ENCODE measurements at places on chromosomes 11 and 22.

DNA sequence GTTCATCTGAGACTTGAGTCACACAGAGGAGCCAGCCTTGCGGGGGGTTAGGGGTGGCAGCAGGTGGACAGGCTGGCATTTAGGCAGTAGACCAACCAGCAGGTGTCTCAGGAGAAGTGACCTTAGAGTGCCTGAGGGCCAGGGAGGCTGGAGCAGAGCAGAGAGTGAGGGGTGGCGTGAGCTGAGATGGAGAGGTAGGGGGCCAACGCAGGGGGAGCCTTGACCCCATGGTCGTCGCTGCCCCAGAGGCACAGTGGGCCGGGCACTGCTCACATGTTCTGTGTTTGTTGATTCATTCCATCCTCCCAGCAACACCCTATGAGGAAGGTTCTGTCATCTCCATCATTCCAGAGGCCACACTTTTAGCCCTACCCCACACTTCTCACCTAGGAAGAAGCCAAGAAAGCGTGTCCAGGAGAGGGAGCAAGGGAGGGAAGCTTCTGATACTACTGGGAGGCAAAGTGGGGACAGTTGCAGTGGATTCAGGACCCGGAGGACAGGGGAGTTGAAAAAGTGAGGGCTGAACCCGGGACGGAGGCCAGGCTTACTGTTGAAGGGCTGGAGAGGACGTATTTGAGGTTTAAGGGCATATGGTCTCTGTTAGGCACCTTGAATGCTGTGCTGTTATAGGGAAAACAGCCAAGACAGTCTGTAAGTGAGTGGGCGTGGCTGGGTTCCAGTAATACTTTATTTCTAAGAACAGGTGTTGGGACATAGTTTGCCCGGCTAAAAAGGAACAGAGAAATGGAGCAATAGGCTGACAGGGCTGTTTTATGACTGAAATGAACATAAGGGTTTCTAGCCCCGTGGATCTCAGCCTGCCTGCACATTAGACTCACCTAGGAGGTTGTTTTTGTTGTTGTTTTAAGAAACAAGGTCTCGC is 7.3 kb downstream of the SART1 start:
- DNase-seq, result no peak

GRCh38 chr11:59267736-59268475 is 55.2 kb upstream of the MPEG1 start:
- DNase-seq, result no peak

DNA sequence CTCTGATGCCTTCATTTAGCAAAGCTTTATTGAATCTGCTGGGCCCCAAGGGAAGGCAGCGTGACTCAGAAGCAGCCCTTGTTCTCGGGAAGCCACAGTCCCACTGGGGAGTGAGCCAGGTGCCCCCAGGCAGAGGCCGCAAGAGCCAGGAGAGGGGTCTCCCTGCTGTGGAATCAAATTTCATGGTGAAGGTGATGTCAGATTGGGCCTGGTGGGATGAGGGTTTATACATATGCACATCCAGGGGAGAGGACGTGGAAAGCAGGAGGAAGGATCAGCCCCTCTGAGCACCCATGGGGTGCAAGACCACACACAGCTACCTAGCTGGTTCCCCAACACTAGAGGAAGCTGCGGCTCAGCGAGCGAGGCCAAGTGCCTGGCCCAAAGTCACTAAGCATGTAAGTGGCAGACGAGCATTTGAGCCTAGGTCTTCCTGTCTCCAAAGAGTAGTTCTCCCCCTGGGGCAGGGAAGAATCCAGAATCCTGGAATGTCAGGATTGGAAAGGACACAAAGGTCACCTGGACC is 2.0 kb downstream of the SYNGR1 start:
- no peak for DNase-seq

DNA sequence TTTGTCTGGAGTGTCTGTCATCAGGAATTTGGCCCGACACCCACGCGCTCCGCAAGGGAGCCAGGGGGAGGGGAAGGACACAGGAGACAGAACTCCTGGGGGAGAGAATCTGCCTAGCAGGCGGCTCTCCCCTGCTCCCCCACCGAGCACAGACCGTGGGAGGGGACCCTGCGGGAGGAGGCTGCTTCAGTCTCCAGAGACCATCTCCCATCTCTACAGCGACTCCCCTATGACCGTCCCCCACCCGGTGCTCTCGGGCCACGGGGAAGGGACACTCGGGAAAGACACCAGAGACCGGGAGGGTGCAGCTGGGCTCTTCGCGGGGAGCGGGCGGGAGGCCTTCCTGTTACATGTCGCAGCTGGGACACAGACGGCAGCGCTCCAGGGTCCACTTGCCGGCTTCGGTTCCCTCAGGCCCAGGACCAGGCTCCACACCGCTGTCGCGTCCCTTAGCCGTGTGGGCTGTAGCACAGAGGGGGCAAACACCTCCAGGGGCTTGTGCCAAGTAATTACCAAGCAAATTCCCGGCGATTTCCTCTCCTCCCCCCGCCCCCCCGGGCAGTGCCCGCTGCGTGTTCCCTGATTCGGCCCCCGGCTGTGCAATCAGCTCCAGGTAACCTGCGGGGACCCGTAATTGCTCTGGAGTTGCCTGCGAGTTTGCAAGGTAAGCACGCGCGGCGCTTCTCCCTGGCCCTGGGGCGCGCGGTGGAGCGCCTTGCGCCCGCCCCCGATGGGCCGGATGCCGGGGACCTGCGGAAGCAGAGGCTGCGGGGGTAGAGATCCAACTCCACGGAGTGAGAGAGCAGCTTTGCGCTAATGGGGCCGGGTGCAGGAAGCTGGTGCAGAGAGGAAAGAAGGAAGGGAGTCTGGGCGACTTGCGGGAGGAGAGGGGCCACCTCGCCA is 155.1 kb upstream of the CADM1 start:
- DNase-seq, result no peak

- no peak for DNase-seq
These were observed 43.2 kb upstream of the DLAT start for GRCh38 chr11:111982019-111982464.

- DNase-seq, result no peak
These were observed 35.6 kb downstream of the KCNC1 start for GRCh38 chr11:17770048-17770652.

Measured in esophagus squamous epithelium (tissue), 5 donors.